GM12878 (cell line): ENCODE measurements at places on chromosomes 12 and 14. TPM values are rescaled to one million over a fixed set of nuclear protein-coding genes. Genes with fewer than 3 reads are reported as not detected.

Gene OVCH1
- polyA plus RNA-seq, result not detected in 2 replicates

Gene LBHD2
- not detected in 2 replicates for polyA plus RNA-seq

Gene EGLN3
- polyA plus RNA-seq, result 0.60 and 0.84 TPM in 2 replicates

Gene MUCL1
- polyA plus RNA-seq, result not detected in 2 replicates

Gene TMEM179
- not detected in 2 replicates for polyA plus RNA-seq

Gene EML5
- 0.09 TPM in 1 of 2 replicates, not detected in the other for polyA plus RNA-seq

Gene B4GALNT1
- polyA plus RNA-seq, result 0.24 and 0.44 TPM in 2 replicates

Gene MYH6
- 0.48 and 0.84 TPM in 2 replicates for polyA plus RNA-seq

Gene PPP1R1A
- 0.07 TPM in 1 of 2 replicates, not detected in the other for polyA plus RNA-seq

Gene RNF41
- 22.3 and 24.4 TPM in 2 replicates for polyA plus RNA-seq

Gene CCDC38
- polyA plus RNA-seq, result not detected in 2 replicates

Gene CD163L1
- 1.2 and 2.5 TPM in 2 replicates for polyA plus RNA-seq

Gene SERPINA5
- polyA plus RNA-seq, result not detected in 2 replicates

Gene RND1
- polyA plus RNA-seq, result 1.5 and 2.0 TPM in 2 replicates

Gene RNASE7
- polyA plus RNA-seq, result not detected in 2 replicates

Gene SEC23A
- 38.5 and 40.3 TPM in 2 replicates for polyA plus RNA-seq

Gene HCAR1
- not detected in 2 replicates for polyA plus RNA-seq

Gene AVPR1A
- not detected in 2 replicates for polyA plus RNA-seq

Gene KCNJ8
- not detected in 2 replicates for polyA plus RNA-seq

Gene CCDC88C
- polyA plus RNA-seq, result 30.1 and 33.4 TPM in 2 replicates

Gene KRT83
- polyA plus RNA-seq, result not detected in 2 replicates

Gene KRT71
- not detected in 2 replicates for polyA plus RNA-seq

Gene NTS
- polyA plus RNA-seq, result not detected in 2 replicates

Gene TNS2
- polyA plus RNA-seq, result not detected in 2 replicates

Gene PMCH
- polyA plus RNA-seq, result 1.7 and 2.1 TPM in 2 replicates

Gene C12orf75
- polyA plus RNA-seq, result 411 and 413 TPM in 2 replicates

Gene TTC6
- polyA plus RNA-seq, result not detected in 2 replicates

Gene CLEC6A
- not detected in 2 replicates for polyA plus RNA-seq

Gene PRKD1
- polyA plus RNA-seq, result not detected in 2 replicates

Gene GXYLT1
- 12.0 and 12.7 TPM in 2 replicates for polyA plus RNA-seq

Gene TTLL5
- 18.4 and 20.3 TPM in 2 replicates for polyA plus RNA-seq

Gene CAPZA3
- not detected in 2 replicates for polyA plus RNA-seq

Gene MYF6
- polyA plus RNA-seq, result not detected in 2 replicates

Gene RIMBP2
- 0.24 and 0.85 TPM in 2 replicates for polyA plus RNA-seq

Gene GPRC5A
- polyA plus RNA-seq, result 1.8 and 2.8 TPM in 2 replicates

Gene SERPINA4
- not detected in 2 replicates for polyA plus RNA-seq

Gene COL2A1
- polyA plus RNA-seq, result 0.14 and 0.19 TPM in 2 replicates

Gene ALDH1L2
- 10.6 and 11.7 TPM in 2 replicates for polyA plus RNA-seq

Gene FBLN5
- polyA plus RNA-seq, result 0.29 and 0.36 TPM in 2 replicates

Gene PLEKHD1
- polyA plus RNA-seq, result not detected in 2 replicates

Gene RILPL2
- 34.7 and 38.5 TPM in 2 replicates for polyA plus RNA-seq

Gene ACADS
- 14.4 and 16.5 TPM in 2 replicates for polyA plus RNA-seq

Gene ST8SIA1
- polyA plus RNA-seq, result not detected in 2 replicates

Gene CLEC1A
- polyA plus RNA-seq, result not detected in 2 replicates

Gene TSPAN9
- polyA plus RNA-seq, result not detected in 2 replicates

Gene LYSET
- polyA plus RNA-seq, result 29.1 and 30.1 TPM in 2 replicates

Gene CACNA1C
- polyA plus RNA-seq, result 0.10 and 0.15 TPM in 2 replicates

Gene ALKBH1
- polyA plus RNA-seq, result 19.8 and 22.4 TPM in 2 replicates

Gene HHIPL1
- 0.09 TPM in 1 of 2 replicates, not detected in the other for polyA plus RNA-seq

Gene LRP6
- polyA plus RNA-seq, result 4.8 and 6.0 TPM in 2 replicates

Gene DYRK2
- 6.1 and 8.9 TPM in 2 replicates for polyA plus RNA-seq

Gene HOXC5
- polyA plus RNA-seq, result not detected in 2 replicates

Gene C12orf54
- polyA plus RNA-seq, result 1.5 and 2.6 TPM in 2 replicates

Gene SIRT4
- polyA plus RNA-seq, result 0.48 TPM in 1 of 2 replicates, not detected in the other

Gene GNG2
- 63.4 and 70.2 TPM in 2 replicates for polyA plus RNA-seq

Gene ANKRD33
- polyA plus RNA-seq, result not detected in 2 replicates

Gene B3GNT4
- 0.35 and 0.95 TPM in 2 replicates for polyA plus RNA-seq

Gene KLHL33
- 0.07 TPM in 1 of 2 replicates, not detected in the other for polyA plus RNA-seq
